ENCODE measurements at places on chromosomes 3 and 15. TPM values are rescaled to one million over a fixed set of nuclear protein-coding genes. Genes with fewer than 3 reads are reported as not detected.

DNA sequence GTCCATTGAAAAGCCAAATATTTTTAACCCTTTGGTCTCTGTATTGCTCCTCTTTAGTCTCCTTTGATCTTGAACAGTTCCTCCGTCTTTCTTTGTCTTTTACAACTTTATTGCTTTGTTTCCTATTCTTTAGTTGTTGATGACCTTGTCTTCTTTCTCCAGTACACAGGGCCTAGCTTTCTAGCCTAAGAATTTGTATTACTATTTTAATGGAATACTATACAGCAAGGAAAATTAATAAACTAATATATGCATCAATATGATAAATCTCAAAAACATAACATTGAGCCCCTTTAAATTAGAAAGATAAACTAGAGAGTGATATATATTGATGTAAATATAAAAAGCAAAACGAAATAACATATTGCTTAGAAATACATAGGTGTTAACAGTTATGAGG lies 88.7 kb downstream of the NR1D2 start:
- no peak for DNase-seq

DNA sequence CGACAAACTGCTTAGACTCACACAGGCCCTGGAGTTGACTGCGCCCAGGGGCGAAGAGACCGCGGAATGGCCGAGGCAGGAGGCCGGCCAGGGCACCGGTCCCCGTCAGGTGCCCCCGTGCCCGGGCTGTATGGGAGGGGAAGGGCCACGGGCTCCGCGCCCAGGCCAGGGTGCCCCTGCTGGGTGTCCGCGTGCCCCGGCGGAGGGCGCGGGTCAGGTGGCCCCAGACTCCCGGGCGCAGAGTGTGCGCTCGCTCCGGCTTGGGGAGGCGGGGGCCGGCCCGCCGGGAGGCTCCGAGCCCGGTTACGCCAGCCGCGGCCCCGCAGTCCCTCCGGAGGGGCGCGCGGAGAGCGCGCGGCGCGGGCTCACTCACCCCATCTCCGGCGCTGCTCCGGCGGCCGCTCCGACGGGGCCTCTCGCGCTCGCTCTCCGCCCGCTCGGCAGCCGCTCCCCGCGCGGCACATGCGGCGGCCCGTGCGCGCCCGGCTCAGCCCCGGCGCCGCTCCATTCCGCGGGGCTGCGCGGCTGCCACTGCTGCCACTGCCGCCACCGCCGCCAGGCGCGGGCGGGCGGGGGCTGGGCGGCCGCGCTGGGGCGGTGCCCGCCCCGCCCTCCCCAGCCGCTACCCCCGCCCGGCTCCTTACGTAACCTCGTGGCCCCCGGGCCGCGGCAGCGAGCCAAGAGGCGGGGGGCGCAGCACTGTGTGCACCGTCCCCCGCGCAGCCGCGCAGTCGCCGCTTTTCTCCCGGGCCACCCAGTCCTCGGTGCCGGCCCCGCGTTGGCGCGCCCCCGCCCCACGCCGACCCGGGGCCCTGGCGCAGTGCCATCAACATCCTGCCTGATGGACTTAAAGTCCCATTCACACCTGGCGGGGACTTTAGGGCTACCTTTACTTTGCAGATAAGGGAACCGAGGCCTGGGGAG lies at the start of gene HOMER2:
TSS of gene HOMER2 (minus strand) at position 563 of the 924 bp plus-strand sequence. CDS start at position 378, 185 bp downstream.
- no peak for DNase-seq

- no peak for DNase-seq
Observed at GRCh38 chr3:178748874-178749273, 212.6 kb downstream of the KCNMB2 start.

- DNase-seq, result no peak
Observed at GRCh38 chr15:83515164-83515563, 68.0 kb downstream of the SH3GL3 start.

RARRES1 gene
- total RNA-seq, result not detected

DNA sequence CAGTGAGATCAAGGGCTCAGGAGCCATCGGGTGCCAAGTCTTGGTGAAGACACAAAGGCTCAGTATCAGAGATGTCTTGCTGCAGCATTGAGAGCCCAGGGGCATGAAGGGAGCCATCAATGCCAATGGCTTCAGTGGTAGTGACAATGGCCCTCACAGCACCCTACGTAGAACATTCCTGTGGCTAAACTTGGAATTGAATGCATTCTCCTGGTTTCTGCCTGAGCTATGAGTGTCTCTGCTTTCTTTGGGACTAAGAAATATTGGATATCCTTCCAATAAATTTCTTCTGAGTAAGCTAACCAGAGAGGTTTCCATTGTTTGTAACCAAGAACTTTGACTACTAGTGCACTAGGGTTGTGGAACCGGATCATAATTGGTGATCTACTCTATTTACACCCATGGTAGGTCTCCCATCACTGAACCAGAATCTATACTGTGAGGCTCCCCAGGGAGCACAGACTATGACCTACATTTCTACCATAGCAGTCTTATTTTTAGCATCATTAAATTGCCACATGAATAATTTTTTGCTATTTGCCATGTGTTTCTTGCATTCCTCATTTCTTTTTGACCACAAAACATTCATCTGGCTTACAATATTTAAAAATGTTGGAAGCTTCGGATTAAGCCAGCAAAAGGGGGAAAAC lies 31.6 kb upstream of the PDZRN3 start:
- DNase-seq, result no peak

TIGIT gene
- total RNA-seq, result 13.7 TPM

CCR9 gene
- not detected for total RNA-seq

GRCh38 chr15:82124331-82125263 lies 78.8 kb upstream of the MEX3B start:
- no peak for DNase-seq
